ENCODE measurements at places on chromosomes 3 and 15. TPM values are rescaled to one million over a fixed set of nuclear protein-coding genes. Genes with fewer than 3 reads are reported as not detected.

Gene PLAAT1
- not detected for total RNA-seq

Gene GHSR
- not detected for total RNA-seq

Gene GASK1A
- not detected for total RNA-seq

Gene NR2E3
- not detected for total RNA-seq

Gene GOLGA8J
- total RNA-seq = 0.36 TPM

Gene CCRL2
- total RNA-seq = 1.5 TPM

Gene STX19
- not detected for total RNA-seq

Gene FETUB
- total RNA-seq = not detected

Gene RLBP1
- total RNA-seq = not detected

Gene STRIT1
- not detected for total RNA-seq

Gene IL5RA
- total RNA-seq = not detected

Gene PLOD2
- not detected for total RNA-seq

Gene SMAD6
- total RNA-seq = 0.08 TPM

Gene GRIP2
- not detected for total RNA-seq

Gene KY
- not detected for total RNA-seq

Gene THUMPD3
- total RNA-seq = 42.6 TPM

Gene CLDN16
- total RNA-seq = not detected

Gene GOLGA8R
- 6.9 TPM for total RNA-seq

Gene NDN
- not detected for total RNA-seq

Gene P2RY14
- 0.21 TPM for total RNA-seq

Gene KNG1
- total RNA-seq = not detected

Gene AHSG
- total RNA-seq = not detected

Gene EXD1
- total RNA-seq = not detected
